ENCODE measurements at places on chromosomes 1 and 21.
A peak's percentile ranks its signal among the peaks of the same experiment; 100 is the strongest.

DNA sequence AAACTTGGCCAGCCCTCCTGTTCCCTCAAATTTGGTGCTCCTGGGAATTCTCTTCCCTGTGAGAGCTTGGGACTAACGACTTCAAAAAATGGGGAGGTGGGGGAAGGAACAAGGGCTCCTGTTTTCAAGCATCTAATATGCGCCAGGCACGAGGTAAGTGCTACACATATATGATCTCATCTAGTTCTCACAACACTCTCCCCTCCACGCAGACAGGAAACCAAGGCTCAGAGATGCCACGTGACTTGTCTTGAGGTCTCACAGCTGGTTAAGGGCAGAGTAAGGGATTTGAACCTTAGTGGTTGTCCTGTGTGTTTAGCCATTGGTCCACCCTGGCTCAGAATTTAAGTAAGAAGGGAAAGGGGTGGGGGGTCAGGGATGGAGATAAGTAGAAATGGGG is 125.9 kb downstream of the DMRTB1 start:
- DNase-seq, result no peak

DNA sequence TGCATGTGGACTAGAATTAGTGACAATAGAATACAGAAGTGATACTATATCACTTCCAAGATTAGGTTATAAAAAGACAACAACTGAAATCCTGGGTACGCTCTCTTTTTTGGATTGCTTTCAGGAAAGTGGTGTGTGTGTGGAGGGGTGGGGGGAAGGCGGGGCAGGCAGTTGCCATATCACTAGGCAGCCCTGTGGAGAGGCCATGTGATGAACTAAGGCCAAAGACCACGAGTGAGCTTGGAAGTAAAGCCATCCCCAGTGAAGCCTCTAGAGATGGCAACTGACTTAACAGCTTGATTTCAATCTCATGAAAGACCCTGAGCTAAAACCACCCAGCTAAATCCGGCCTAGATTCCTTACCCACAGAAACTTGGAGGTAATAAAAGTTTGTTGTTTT is 6.2 kb upstream of the ASPM start:
- DNase-seq, result no peak

GRCh38 chr1:204313675-204314074 is 46.1 kb downstream of the PLEKHA6 start:
- DNase-seq, result no peak

DNA sequence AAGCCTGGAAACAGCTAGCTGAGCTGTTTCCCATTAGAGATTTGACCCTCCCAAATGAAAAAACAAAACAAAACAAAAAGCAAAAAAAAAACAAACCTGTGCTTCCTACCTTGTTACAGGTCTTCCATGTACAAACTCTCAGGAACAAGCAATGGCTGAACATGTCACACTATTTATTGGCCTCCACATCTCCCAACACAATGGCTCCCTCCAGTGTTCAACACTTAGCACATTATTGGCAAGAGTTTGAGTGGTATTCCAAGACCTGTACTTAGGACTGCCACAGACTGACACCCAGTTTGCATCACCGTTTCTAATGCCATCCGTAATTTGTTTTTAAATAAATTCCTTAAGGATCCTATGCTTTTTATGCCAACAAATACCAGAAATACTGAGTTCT is 195.0 kb upstream of the OLFM3 start:
- peak; percentile 40 for DNase-seq

GRCh38 chr1:162386292-162387225 is 5.0 kb downstream of the C1orf226 start:
- no peak for DNase-seq

GRCh38 chr21:39004634-39005501 is 178.4 kb downstream of the PSMG1 start:
- peak; percentile 54 for DNase-seq

- DNase-seq, result no peak
Measured at GRCh38 chr1:90488451-90488850, 228.7 kb downstream of the BARHL2 start.

DNA sequence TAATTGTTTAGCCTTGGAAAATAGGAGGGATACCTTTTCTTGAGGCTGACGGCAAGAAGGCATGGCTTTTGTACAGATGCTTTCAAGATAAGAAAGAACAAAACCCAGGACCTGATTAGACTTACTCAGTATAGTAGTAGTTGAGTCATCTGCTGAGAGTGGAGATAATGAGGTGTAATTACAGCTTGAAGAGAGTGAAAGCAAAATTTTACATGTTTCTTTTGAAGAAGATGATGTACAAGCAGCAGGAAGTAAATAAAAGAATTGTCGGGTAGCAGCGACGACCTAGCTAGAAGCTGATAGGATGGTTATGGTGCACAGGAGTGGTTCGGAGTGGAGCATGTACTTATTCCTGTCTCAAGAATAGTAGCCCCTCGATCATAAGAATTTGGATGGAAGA is 6.6 kb downstream of the ANGPTL1 start:
- DNase-seq, result no peak

GRCh38 chr1:106924360-106924759 is 132.1 kb upstream of the PRMT6 start:
- no peak for DNase-seq

GRCh38 chr1:13494025-13494424 is 19.8 kb downstream of the LRRC38 start:
- DNase-seq, result no peak

DNA sequence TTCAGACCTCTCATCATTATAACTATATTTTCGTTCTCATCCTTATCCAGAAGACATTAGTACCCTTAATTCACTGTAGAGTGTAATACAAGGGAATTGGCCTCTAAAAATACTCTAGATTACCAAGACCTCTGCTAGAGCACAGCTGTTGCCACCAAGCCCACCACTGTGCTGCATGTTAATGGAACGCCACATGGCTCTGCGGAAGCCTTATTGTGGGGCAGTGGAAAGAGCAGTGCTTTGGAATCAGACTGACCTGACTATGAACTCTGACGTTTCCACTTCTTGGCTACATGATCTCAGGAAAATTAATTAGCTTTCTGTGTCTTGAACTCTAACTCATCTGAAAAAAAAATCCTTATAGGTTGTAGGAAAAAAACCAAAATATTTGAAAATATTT is 222.1 kb downstream of the LMX1A start:
- no peak for DNase-seq

GRCh38 chr1:114130213-114130612 is 23.5 kb downstream of the SYT6 start:
- no peak for DNase-seq

DNA sequence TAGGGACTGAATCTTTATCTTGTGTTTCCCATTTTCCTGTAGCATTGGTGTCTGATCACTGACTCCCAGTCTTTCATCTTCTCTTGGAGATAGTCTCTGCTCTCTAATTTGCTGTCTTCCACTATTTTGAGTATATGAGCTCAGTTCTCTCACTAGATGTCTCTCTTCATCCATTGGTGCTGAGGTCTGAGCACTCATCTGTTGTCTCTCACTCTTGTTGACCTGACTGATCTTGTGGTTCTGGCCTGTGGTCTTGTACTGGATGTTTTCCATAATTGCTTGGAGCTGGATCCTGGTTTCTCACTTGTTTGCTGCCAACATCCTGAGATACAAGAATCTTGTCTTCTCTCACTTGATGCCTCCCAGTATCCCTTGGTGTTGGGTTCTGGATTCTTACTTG is 25.1 kb upstream of the S100A11 start:
- DNase-seq, result no peak

GRCh38 chr1:23838401-23838866 is 13.2 kb upstream of the HMGCL start:
- peak; percentile 50 for DNase-seq

DNA sequence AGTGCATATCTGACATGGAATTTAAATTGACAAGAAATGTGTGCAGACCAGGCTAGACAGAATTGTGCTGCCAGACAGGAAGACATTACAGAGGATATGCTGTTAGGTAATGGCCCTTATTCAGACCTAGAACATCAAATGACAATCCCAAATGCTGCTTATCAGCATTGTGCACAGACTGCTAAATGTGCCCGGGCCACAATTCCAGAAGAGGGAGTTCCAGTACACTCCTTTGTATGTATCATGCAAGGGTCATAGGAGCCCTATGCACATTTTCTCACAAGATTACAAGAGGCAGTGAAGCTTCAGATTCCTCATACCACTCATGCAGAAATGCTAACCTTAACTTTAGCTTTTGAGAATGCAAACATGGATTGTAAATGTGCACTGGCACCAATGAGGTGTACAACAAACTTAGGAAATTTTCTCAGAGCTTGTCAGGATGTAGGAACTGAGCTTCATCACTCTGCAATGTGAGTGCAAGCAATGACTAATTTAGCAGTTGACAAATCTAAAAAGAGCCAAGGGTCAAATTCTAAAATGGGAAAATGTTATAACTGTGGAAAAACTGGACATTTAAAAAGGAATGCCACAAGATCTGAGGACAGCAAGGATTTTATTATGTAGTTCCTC is 273.5 kb downstream of the COL11A1 start:
- no peak for DNase-seq

- no peak for DNase-seq
Measured at GRCh38 chr21:44949161-44949778, 9.4 kb downstream of the SLX9 start.
